ENCODE measurements at places on chromosomes 16 and 17. TPM values are rescaled to one million over a fixed set of nuclear protein-coding genes. Genes with fewer than 3 reads are reported as not detected.

GRIN2C gene
- total RNA-seq: not detected

C16orf86 gene
- 2.3 TPM for total RNA-seq

KRTAP16-1 gene
- total RNA-seq: not detected

GFAP gene
- 1.1 TPM for total RNA-seq

PLD6 gene
- total RNA-seq: 3.4 TPM

NAT9 gene
- total RNA-seq: 53.8 TPM

P2RX1 gene
- 8.5 TPM for total RNA-seq

FBXW10 gene
- total RNA-seq: under 0.01 TPM

CCL2 gene
- 128 TPM for total RNA-seq
